ENCODE measurements at places on chromosomes 13 and 19. TPM values are rescaled to one million over a fixed set of nuclear protein-coding genes. Genes with fewer than 3 reads are reported as not detected.
A peak's percentile ranks its signal among the peaks of the same experiment; 100 is the strongest.

SYCN gene
- not detected for total RNA-seq

MBD3L2 gene
- total RNA-seq: not detected

KLK2 gene
- total RNA-seq: not detected

EID2B gene
- total RNA-seq: 3.7 TPM

LGALS7B gene
- total RNA-seq: not detected

PBX4 gene
- total RNA-seq: 29.6 TPM

RYR1 gene
- 3.8 TPM for total RNA-seq

ZNF780B gene
- total RNA-seq: 25.8 TPM

DNA sequence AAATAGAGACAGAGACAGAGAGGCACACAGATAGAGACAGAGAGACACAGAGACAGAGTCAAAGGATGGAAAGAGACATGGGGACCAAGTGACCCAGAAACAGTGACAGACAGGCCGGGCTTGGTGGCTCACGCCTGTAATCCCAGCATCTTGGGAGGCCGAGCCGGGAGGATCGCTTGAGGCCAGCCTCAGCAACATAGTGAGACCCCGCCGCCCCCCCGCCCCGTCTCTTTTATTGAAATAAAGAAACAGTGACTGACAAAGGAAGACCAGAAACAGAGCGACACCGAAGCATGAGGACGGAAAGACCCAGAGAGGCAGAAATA is 848 bp upstream of the NECTIN2 start:
- no peak for DNase-seq

DNA sequence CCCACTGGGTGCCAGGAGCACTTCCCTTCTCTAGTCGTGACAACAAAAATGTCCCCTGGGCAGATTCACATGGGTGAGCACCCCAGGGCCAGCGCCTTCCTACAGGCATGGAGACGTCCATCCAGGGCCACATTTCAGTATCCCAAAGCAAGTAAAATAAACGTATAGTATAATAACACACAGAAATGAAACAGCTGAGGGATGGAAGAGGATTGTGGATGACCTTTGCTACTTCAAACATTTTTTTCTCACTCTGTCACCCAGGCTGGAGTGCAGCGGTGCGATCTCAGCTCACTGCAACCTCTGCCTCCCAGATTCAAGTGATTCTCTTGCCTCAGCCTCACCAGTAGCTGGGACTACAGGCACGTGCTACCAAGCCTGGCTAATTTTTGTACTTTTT is 28.2 kb downstream of the CILP2 start:
- no peak for DNase-seq

- no peak for DNase-seq
Observed at GRCh38 chr13:76937281-76937820, 11.0 kb upstream of the ACOD1 start.

- no peak for DNase-seq
Observed at GRCh38 chr13:72145383-72145782, 278.4 kb upstream of the DACH1 start.

- DNase-seq: no peak
Observed at GRCh38 chr13:53415135-53415534, 386.5 kb downstream of the OLFM4 start.

- DNase-seq: no peak
Observed at GRCh38 chr13:50197705-50198104, 182.5 kb downstream of the KCNRG start.

GRCh38 chr19:30340771-30341561 is 31.2 kb upstream of the ZNF536 start:
- no peak for DNase-seq

GRCh38 chr19:2615782-2616181 is 86.7 kb downstream of the GNG7 start:
- no peak for DNase-seq

DNA sequence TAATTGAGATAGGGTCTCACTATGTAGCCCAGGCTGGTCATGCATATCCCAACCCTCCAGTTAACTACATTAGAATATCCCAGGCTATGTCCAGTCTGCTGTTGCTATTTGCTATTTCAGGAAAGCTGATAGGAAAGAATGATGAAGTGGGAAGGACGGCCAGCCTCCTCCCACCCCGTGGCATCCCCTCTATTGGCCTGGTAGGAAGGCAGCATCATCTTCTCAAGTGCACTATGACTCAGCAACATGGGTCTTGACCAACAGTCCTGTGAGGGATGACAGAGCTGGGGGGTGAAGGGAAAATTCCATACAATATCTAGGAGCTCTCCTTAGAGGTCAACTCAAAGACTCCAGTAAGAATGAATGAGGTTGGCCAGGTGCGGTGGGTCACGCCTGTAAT is 48.0 kb upstream of the ABCC4 start:
- no peak for DNase-seq

DNA sequence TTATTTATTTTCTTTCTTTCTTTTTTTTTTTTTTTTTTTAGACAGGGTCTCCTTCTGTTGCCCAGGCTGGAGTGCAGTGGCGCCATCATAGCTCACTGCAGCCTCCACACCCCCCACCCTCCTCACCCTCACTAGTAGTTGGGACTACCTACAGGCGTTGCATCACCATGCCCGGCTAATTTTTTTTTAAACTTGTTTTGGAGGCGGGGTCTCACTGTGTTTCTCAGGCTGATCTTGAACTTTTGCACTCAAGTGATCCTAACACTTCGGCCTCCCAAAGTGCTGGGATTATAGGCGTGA is 33.6 kb downstream of the GJA3 start:
- DNase-seq: no peak

GRCh38 chr13:67366533-67366932 is 136.4 kb upstream of the PCDH9 start:
- no peak for DNase-seq

GRCh38 chr19:29834991-29835846 is 23.4 kb downstream of the CCNE1 start:
- DNase-seq: no peak

DNA sequence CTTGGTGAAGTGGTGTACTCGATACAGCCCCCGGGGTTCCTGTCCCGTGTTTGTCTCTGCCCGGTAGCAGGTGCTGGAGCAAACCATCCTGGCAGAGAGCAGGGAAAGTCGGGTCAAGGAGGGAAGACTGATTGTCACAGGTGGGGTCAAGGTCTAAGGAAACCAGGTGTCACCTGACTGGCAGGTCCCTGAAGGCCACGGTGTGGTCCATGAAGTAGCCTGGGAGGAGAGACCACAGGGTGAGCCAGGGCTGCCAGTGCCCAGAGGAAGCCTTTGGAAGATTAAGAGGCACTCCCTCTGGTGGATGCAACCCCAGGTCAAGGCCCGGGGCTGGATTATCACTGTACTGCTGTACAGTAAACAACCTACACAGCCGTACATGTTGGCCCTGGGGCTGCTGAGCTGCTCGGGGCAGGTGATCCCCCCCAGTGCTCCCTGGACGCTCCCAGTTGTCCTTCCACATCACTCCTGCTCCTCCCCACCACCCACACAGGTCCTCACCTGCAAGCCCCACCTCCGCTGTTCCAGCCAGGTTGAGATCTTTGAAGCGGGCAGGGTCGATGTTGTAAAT is 6.0 kb upstream of the CCER2 start:
- DNase-seq: no peak

GRCh38 chr19:49150106-49150943 is 4.9 kb downstream of the HRC start:
- DNase-seq: peak; percentile 47

- no peak for DNase-seq
Observed at GRCh38 chr13:103487841-103488240, 421.6 kb upstream of the SLC10A2 start.

DNA sequence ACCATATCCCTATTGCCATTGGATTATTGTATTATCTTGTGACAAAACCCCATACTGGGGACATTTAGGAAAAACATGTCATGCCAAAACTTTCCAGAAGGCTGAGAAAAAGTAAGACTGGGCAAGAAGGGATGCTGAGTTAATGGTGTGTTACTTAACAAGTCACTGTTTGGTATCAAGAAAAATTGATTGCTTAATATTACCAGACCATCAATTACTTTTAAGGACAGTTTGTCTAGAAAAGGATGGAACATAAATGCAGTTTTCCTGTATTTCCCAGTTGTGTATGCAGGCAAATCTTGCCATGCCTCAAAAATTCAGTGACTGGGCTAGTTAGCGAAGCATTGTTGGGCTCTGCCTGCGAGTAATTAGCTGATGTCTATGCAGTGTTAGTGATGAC is 705.6 kb upstream of the MIR17HG start:
- no peak for DNase-seq

GRCh38 chr19:44742330-44743061 is 6.0 kb upstream of the BCL3 start:
- no peak for DNase-seq

- DNase-seq: no peak
Observed at GRCh38 chr13:111217641-111218040, 102.5 kb downstream of the ARHGEF7 start.

GRCh38 chr19:1017906-1018305 is 3.0 kb downstream of the TMEM259 start:
- DNase-seq: no peak

GRCh38 chr19:45195764-45196163 is 17.2 kb downstream of the BLOC1S3 start:
- DNase-seq: no peak
